Activated CD4-positive, alpha-beta T cell treated with anti-CD3 and anti-CD28 coated beads, Interleukin-2, amount 10 ng/mL, durations not matched to agents 24 days and 14 days (primary cell): ENCODE measurements at places on chromosomes 11 and 22. TPM values are rescaled to one million over a fixed set of nuclear protein-coding genes. Genes with fewer than 3 reads are reported as not detected.

FXYD6 gene
- not detected in 2 replicates for total RNA-seq

OR10G6 gene
- total RNA-seq: not detected in 2 replicates

ANGPTL5 gene
- not detected in 2 replicates for total RNA-seq

MMP13 gene
- not detected in 2 replicates for total RNA-seq

PHF21B gene
- 0.07 TPM in 2 replicates for total RNA-seq

POU2AF1 gene
- 65.6 and 68.9 TPM in 2 replicates for total RNA-seq

SIK3 gene
- total RNA-seq: 38.4 and 38.7 TPM in 2 replicates

PARVA gene
- not detected in 2 replicates for total RNA-seq

CDHR5 gene
- total RNA-seq: not detected in 2 replicates

IGHMBP2 gene
- 39.2 and 39.8 TPM in 2 replicates for total RNA-seq

INS gene
- not detected in 2 replicates for total RNA-seq

SOX10 gene
- total RNA-seq: not detected in 2 replicates

OR8D1 gene
- total RNA-seq: not detected in 2 replicates
